ENCODE measurements at places on chromosomes 7 and 10.

DNA sequence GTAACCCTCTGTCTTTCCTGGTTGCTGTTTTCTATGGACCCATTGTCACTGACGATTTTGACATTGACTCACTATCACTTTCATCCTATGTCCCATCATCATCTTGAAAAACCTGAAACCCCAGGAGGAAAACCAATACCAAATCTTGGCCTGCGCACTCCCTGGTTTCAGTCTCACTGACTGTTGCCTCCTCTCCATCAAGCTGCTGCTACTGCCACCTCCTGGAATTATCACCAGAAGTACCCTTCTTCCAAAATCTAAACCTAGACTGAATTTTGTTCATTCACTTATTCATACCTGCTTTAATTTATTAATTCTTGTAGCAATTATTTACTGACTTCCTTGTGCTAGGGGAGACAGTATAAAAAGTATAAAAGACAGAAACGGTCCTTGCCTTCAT, 44.5 kb upstream of the ACBD5 start:
- no peak for DNase-seq

GRCh38 chr10:5905854-5906507, 15.9 kb downstream of the FBH1 start:
- no peak for DNase-seq

GRCh38 chr7:103373866-103374643, 26.6 kb downstream of the PSMC2 start:
- DNase-seq: no peak

DNA sequence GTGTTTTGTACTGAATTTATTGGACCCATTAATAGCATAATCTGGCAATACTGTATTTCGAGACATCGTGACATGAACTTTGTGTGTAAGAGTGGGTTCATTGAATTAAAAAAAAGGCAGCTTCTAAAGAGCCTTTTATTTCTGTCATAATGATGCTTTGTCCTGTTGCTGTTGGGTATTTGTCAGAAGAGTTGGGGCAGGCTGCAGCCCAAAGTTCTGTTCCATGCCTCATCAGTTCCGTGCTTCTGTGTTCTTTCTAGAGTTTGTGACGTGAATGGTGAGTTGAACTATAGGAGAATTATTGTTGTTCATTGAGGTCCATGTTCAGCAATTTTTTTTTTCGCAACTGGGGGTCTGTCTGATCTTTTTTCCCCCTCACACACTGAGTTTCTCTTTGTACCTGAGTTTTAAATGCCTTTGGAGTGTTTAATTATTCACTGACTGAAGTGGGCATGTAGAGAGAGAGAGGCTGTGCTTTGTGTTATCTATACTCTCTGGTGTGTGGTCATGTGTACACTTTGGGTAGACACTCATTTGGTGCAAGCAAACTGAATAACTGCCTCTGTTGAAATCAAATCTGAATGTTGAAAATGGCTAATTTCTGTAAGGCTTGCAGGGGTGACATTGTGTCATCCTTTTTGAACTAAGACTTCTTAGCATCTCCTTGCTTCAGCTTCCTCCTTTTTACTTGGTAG, 69.8 kb downstream of the ADD3 start:
- DNase-seq: no peak

DNA sequence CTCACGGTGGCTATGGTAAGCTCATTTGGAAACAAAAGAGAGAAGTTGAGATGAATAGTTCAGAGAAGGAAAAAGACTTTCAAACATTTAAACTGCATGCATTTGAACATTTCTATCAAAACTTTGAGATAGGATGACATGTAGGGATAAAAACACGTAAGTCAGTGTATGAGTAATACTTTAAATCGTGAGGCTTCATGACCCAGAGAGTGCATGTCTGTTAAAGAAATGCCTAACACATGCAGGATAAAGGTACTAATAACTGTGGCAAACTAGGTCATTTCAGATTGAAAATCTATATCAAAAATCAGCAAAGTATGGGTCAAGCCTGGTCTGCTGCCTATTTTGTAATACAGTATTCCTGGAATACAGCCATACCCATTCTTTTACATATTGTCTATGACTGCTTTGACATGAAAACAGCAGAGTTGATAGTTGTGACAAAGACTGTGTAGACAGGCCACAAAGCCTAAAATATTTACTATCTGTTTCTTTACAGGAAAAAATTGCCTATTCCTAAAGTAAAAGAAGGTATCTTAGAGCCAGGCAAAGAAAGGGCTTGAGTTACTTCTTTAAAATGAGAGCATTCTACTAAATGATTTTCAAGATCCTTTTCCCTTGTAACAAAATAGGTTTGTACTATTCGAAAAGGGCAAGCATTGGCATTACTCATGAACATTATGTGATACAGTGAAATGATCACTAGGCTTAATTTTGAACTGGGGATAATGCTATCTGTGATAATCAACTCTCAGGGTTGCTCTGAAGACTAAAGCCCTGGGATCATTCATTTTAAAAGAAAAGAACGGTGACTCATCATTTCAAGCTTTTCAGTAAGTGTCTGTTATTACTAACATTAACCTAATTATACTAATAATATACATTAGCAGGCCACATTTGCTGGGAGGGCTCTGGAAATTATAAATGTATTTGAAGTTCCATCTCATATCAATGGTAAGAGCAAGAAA, 185.9 kb downstream of the CRPPA start:
- DNase-seq: no peak

DNA sequence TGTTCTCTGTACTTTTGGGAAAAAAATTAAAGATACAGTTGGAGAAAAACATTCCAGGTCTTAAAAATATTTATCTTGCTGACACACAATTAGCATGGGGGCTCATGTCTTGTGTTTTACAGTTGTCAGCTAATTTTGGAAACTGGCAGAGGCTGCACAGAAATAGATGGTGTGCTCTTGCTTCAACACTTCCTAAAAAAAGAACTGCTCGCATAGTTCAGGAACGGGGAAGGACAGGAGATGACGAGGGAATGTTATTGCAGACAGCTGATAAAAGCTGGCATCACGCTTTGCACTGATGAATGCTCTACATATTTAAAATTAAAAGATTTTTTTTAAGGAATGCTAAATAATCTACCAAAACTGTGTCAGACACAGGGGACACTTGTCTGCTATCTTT, 103.5 kb upstream of the CELF2 start:
- DNase-seq: no peak
